ENCODE measurements at places on chromosomes 3 and 15.

- no peak for DNase-seq
Observed at GRCh38 chr3:173371848-173372487, 25.6 kb upstream of the NLGN1 start.

DNA sequence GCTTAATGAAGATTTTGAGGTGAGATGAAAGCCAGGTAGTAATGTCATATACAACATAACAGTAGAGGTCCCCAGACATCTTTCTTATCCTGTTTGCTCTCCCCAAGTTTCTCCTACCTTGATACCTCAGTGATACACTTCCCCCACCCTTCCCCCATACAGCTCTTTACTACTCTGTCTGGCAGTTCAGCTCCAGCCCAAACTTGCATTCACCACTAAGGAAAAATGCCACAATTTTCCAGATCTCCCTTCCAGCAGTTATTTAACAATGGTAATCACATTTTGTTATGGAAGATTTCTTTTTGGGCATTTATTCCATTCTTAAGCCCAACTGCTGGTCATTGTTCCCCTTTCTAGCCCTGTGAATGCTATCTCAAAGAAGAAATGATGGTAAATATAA is 34.9 kb upstream of the ITGA11 start:
- DNase-seq = no peak

DNA sequence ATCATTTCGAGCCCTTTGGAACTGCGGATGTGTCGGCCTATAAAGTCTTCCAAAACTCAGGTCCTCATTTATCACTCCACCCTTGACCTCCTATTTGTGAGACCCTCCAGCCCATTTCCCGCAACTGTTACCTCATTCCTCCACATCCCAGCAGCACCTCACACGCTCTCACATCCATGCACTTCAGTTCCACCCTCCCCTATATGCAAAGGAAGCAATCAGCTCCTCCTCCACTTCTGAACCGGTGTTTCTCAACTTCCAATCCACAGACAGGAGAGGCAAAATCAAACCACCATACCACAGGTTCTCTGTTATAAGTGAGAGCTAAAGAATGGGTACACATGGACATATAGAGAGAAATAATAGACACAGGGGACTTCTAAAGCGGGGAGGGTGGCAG is 36.7 kb upstream of the MECOM start:
- DNase-seq = no peak

GRCh38 chr3:70546679-70547078 is 234.2 kb upstream of the MDFIC2 start:
- no peak for DNase-seq

GRCh38 chr15:90318591-90318990 is 33.5 kb upstream of the ZNF774 start:
- DNase-seq = no peak

GRCh38 chr15:89409184-89410038 is 74.8 kb upstream of the POLG start:
- DNase-seq = no peak

- no peak for DNase-seq
Observed at GRCh38 chr15:99385865-99386264, 134.6 kb downstream of the LRRC28 start.

- DNase-seq = no peak
Observed at GRCh38 chr3:156718622-156719306, 44.4 kb downstream of the TIPARP start.

GRCh38 chr3:27141668-27142067 is 227.5 kb downstream of the NEK10 start:
- DNase-seq = no peak

GRCh38 chr15:29532296-29532695 is 262.7 kb upstream of the NSMCE3 start:
- no peak for DNase-seq

DNA sequence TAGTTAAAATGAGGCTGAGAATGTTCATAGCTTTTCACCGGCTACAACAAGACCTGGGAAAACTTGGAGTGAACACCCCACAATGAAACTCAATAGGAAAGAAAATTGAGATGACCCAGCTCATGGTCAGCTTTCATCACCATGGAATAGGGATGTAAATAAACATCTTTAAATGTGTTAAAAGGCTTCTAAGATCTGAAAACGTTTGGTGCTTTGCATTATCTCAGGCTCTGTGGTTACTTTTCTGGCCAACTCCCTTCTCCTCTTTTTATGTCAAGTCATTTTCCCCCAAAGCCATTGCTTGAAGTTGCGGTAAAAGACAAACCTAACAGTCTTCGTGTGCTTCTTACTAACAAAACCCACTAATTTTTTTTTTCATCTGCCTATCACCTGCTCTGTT is 195.8 kb downstream of the MECOM start:
- no peak for DNase-seq

GRCh38 chr3:128432971-128433836 is 33.5 kb downstream of the DNAJB8 start:
- no peak for DNase-seq

DNA sequence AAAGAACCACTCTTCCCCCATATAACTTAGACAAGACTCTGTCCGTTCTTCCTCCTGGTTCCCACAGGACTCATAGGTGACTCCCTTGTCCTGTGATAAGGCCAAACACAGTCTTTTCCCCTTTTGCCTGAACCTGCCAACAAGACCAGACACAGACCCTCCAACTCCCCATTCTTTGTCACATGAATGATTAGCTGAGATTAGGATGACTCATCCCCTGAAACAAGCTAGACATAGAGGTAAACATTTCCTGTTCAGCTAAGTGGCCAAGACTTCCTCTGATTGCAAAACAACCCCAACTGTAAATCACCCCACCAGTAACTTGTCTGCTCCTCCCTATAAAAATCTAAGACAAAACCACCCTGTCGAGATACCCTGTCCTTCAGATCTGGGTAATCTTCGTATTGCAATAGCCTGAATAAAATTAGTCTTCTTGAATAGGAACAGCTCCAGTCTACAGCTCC is 11.4 kb upstream of the HTR3E start:
- peak; percentile 4 for DNase-seq

DNA sequence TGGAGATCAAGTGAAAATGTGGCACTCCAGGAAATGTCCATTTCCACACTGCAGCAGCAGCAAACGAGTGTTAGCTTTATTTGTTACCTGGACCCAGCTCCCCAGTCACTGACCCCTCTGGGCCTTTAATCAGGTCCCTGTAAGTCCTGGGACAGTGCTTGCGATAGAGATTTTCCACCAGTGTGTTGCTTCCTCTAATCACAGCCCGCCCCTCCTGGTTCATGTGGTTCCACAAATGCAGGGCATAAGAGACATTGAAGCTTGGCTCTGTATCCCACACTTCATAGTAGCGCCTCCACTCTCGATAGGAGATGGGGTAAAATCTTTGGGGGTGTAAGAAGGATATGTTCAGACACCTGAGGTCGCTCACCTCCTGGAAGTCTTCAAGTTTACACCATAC is 8.0 kb downstream of the A4GNT start:
- no peak for DNase-seq

DNA sequence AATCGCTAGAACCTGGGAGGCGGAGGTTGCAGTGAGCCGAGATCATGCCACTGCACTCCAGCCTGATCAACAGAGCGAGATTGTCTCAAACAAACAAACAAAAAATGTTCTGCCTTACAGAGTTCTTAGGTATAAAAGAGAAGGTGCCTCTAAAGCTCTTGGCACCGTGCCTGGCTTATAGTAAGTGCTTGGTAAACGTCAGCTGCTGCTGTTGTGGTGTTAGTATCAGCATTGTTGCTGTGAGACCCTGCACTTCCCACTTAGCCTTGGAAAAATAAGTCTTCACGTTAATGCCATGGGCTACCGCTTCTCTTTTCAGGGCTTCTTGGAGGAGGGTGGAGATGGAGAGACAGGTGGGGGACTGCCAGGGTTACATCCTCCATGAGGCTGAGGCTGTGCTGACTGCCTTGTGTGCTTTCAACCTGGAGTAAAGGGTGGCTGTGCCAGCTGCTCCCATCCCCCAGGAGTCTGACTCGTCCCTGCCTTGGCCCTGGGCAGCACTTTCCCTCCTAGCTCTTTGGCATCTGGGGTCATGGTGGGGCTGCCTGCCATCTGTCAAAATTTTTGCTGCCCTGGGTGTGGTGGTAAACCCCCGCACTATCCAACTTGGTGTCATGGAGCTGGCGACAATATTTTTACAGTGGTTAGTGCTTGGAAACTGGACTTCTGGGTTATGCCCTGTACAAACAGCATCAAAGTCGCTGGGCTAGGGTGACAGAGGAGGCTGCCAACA is 17.8 kb downstream of the FLNB start:
- no peak for DNase-seq

- peak; percentile 36 for DNase-seq
Observed at GRCh38 chr3:14467814-14468620, 65.6 kb downstream of the SLC6A6 start.

DNA sequence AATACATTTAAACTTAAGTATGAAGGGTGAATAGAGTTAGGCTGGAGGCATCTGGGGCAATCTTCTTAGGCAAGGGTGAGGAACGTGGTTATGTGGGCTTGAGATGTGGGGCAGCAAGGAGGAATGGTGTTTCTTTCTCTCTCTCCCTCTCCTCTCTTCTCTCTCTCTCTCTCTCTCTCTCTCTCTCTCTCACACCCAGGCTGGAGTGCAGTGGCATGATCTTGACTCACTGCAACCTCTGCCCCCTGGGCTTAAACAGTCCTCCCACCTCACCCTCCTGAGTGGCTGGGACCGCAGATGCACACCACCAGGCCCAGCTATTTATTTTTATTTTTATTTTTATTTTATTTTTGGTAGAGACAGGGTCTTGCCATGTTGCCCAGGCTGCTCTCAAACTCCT is 4.0 kb upstream of the MGA start:
- DNase-seq = no peak

GRCh38 chr15:66188464-66188863 is 65.1 kb downstream of the MEGF11 start:
- no peak for DNase-seq

DNA sequence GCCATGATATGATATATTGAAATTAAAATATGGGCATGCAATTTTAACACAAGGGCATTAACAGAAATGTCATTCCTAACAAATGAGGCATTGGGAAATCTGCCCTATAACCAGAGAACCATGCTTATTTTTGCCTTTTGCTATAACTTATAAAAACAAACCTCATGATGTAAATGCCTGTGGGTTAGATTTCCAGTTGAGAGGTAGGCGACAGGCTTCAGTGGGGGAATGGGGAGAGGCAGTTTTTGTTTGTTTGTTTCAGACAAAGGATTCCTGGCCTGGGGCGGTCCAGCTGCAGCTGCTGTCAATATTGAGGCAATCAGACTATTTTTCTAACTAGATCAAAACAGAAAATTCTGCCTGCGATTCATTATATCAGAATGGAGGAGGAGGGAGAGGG is 490.4 kb upstream of the CFAP20DC start:
- no peak for DNase-seq

- no peak for DNase-seq
Observed at GRCh38 chr3:142098964-142099363, 50.4 kb downstream of the TFDP2 start.

DNA sequence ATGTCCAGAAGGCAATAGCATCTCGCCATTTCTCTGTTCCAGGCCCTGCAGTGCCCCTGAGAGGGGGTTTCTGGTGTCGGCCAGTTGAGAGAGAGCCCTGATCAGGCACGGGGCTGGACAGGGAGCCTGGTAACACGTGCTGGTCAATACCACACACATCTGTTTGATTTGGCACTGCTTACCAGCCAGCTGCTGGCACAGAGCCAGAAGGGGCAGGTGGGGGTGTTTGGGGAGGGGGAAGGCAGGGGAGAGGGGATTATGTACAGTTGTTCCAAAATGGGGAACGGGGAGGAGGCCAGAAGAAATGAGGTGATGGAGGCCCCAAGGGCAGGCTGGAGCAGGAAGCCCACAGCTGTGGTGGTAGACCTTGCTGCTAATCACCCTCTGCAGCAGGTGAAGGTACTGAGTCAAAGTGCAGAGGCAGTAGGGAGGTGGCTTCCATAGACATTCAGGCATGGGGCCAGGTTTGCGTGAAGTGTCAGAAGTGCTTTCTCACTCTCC is 153.5 kb upstream of the LPP start:
- no peak for DNase-seq

GRCh38 chr15:22956257-22956977 is 23.8 kb downstream of the CYFIP1 start:
- no peak for DNase-seq

DNA sequence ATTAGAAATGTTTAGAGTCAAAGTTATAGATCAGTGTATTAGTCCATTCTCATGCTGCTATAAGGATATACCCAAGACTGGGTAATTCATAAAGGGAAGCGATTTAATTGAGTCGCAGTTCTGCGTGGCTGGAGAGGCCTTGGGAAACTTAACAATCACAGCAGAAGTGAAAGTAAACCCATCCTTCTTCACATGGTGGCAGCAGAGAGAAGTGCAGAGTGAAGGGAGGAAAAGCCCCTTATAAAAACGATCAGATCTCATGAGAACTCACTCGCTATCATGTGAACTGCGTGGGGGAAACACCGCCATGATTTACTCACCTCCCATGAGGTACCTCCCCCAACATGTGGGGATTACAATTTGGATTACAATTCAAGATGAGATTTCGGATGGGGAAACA is 871.5 kb downstream of the DIPK2A start:
- no peak for DNase-seq

DNA sequence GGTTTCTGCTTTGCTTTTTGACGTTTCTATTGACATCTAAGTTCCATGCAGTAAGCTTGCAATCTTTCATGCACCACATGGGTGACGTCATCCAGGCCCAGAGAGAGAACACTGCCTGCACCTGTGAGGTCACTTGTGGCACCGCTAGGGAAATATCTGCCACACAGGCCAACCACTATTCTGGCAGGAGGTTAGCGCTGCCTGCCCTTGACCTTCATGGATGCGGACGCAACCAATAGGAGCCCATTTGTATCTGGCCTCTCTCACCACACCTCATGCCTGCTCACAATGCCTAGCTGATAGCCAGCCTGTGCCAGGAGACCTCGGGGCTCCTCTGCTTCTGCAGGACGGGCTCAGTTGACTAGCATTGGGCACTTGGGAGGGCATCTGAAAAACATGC is 55.8 kb upstream of the PRR23E start:
- DNase-seq = no peak

DNA sequence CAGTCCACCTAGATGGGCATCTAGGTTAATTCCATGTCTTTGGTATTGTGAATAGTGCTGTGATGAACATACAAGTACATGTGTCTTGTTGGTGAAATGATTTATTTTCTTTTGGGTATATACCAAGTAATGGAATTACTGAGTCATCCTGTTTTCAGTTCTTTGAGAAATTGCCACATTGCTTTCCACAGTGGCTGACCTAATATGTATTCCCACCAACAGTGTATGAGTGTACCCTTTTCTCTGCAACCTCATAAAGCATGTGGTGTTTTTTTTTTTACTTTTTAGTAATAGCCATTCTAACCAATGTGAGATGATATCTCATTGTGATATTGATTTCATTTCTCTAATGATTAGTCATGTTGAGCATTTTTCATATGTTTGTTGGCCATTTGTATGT is 86.0 kb upstream of the NDN start:
- DNase-seq = no peak
